ENCODE measurements at places on chromosomes 5 and 9.

DNA sequence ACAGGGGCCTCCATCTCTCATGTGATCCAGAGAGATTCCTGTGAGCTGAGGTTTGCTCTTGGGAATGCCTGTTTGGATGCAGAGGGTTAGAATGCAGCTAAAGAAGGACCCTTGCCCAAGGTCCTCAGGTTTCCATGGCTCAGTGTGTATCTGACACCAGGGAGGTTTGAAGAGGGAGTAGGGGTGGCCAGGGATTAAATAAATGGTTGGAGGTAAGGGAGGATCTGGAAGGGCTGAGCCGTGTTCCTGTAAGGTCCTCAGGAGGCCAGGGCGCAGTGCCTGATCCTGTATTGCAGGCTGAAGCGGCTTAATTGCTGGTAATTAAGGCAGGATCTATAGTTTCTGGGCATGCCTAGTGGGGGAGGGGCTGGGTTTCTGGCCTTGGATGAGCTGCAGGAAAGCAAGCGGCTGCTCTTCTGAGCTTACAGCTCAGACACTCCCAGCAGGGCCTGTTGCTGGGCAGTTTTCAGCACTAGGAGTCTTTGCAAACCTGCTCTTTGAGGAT is 41.5 kb upstream of the MAP1B start:
- DNase-seq = no peak

DNA sequence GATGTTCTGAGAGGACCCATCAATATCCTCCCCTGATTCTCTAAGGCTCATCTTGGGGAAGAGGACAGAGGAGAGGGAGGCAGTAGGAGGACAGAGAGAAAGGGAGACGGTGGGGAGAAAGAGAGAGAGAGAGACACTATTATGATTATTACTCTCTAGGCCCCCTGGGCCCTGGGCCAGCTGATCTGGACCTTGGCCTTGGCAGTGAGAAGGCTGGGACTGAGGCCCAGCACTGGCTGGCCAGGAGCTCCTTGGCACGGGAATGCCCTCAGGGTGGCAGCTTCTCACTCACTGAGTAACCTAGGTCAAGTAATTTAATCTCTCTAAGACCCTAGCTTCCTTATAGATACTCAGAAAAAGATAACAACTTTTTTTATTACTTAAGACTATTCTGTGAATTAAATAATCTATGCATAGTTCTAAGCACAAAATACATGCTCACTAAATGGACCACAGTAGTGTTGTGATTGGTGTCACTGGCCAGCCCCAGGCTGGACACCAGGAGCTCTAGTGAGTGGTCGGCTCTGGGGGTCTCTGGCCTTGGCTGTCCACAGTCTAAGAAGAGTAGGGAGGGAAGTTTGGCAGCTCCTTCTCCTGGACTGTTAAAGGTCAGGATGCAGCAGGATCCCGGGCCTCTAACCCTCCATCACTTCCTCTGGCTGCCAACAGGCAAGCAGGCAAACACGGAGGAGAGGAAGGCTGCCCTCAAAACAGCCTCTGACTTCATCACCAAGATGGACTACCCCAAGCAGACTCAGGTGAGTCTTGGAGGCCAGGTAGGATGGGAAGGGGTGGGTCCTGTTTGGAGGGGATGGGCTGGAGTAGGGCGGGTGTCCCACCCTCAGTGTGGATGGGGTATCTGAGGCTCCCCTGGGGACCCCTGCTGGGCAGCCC is 50.0 kb downstream of the GSN start:
- DNase-seq = no peak

DNA sequence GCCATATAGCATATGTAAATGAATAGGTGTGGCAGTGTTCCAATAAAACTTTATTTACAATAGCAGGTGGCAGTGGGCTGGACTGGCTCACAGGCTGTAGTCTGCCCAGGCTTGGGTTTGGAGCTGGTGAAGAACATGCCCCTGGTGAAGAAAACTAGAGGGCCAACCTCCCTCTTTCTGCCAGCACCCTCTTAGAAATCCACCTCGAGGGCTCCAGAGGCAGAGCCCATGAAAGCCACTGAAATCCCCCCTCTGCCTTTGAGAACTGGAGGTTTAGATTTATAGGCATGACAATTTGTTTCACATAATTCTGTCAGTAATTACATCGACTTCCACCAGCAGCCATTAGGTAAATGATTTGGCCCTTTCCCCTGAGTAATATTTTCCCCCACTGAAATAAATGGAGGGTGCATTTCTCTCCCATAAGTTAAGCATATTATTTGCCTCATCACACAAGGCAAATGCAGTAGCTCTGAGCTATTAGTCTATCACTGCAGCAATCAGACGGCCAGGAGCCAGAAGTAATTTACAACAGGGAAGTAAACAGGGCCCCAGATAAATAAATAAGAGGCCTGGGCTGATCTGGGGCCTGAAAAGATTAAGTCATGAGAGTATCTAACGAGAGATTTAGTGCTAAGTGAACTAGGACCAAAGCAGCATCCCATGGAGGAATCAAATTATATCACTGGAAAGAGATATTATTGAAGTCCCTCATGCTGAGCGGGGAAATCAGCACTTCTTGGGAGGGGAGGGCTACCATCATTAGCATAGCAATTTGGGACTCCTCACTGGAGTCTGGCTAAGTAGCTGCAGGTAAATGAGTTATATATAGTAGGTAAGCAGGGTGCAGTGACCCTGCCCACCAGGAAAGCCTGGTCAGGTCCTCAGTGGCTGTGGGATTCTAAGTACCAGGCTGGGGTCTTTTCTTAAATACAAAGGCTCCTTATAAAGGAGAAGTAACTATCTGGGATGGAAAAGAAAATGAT is 123.9 kb downstream of the SLIT3 start:
- no peak for DNase-seq

DNA sequence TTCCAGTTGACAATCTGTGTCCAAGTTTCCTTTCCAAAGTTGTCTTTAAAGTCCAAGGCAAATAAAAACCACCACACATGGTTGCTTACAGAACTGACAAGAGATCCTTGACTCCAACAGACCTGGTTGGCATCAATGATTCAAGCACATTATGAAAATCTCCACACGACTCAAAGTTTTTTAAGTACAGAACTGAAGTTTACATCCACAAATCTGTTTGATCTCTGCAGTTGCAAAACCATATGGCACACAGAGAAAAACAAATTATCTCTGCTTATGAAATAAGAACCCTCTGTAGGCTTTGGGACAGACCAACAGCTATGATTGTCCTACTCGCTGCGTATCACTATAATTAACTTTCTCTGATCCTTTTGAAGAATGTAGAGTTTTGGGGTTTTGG is 60.8 kb downstream of the MLLT3 start:
- DNase-seq = no peak

- DNase-seq = peak; percentile 60
Measured at GRCh38 chr9:124660341-124660801, 110.7 kb downstream of the NR6A1 start.

- no peak for DNase-seq
Measured at GRCh38 chr5:136655468-136655867, 290.1 kb upstream of the TRPC7 start.

- DNase-seq = no peak
Measured at GRCh38 chr9:96524764-96525163, 74.8 kb downstream of the HABP4 start.

- DNase-seq = no peak
Measured at GRCh38 chr9:124248066-124248465, 9.7 kb upstream of the NEK6 start.

DNA sequence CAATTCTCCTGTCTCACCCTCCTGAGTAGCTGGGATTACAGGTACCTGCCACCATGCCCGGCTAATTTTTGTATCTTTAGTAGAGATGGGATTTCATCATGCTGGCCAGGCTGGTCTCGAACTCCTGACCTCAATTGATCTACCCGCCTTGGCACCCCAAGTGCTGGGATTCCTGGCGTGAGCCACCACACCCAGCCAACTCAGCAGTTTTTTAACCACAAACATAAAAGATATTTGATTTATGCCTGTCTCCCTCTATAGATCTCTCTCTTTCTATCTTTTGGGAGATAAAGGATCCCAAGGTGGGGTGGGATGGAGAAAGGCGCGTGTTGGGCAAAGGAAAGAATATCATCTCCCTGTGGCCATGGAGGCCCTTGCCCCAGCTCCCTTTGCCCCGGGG is 26.8 kb downstream of the NR4A3 start:
- no peak for DNase-seq

Measured in NAMALWA (cell line).